Neural progenitor cell (in vitro differentiated cells): ENCODE measurements at places on chromosomes 3 and 15.

GRCh38 chr3:13497386-13497785 lies 17.3 kb downstream of the HDAC11 start:
- no peak for DNase-seq

GRCh38 chr3:43390255-43390588 lies 103.9 kb downstream of the SNRK start:
- DNase-seq = no peak

DNA sequence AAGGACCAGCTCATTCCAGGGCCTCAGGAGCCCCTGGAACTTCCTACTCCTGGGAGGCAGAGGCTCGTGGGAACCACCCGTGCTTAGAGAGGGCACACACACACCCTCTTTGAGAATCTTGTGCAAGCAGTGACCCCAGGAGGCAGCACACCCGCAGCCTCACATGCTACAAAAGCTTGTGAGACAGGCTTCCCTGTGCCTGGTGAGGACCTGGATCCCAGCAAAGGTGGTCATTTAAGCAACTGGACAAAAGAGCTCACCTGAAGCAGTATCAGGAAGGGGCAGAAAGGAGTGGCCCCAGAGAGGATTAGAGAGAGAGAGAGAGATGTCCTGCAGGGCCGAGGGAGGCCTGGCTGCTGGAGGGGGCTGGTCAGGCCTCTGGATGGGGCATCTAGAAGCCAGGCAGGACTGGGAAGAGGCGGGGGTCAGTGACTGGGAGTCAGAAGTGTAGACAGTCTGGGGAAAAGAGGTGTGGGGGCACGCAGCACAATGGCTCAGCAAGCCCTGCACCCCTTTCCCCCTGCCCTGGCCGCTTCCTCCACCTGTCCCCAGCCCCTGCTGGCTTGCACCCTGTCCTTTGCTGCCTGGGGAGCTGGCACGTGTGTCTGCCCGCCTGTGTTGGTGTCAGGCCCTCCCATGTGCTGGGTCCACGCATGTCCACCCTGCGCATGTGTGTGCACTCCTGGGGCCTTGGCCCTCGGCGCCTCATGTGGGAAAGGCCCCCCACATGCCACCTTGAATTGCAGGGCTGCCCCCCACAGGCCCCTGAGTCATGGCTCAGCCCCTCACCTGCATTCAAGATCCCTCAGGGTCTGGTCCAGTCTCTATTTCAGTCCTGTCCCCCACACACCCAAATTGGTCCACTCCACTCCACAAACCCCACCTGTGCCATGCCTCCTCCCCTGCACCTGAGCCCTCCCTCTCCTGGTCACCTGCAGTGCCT lies 36.9 kb downstream of the TSPAN3 start:
- DNase-seq = no peak

DNA sequence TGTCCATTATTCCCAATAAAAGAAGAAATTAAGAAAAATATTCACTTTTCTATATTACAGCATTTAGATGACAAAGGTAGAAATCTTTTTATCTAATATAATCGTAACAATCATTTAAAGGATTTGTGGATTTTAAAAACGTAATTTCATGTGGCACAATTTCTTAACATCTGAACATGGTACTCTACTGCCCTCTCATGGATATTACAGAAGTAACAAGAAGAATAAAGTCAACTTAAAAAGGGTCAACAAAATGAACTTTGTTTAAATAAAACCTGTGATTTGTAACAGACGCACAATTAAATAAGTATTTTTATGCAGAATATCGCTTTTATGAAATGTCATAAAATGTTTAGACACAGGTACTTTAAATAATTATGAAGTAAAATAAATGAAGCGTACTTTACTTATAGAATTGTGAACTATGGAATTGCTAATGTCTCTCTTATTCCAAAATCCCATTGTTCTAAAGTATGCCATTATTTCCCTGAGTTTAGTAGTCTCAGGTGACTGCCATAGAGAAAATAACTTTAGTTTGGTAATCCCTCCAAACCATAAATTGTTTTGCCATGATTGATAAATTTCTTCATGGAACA lies 366.8 kb upstream of the ZNF385D start:
- peak; percentile 41 for DNase-seq

- no peak for DNase-seq
Measured at GRCh38 chr3:168707900-168708299, 612.2 kb upstream of the GOLIM4 start.

- DNase-seq = no peak
Measured at GRCh38 chr15:57915827-57916531, 149.5 kb downstream of the ALDH1A2 start.

DNA sequence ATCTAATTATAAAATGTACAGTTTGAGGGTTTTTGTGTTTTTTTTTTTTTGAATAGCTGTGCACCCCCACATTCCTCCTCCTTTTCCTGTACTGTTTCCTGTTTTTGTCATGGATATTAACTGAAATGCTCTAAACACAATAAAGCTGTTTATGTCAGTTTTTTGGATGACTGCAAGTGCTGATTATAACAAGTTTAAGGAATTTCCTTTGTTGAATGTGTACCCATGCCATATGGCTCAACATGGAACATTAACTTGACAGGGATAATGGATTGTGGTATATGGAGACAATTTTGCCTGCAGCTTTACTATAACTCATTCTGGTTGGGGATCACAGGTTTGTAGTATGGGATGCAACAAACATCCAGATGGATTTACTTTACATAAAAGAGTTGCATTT lies 216.4 kb downstream of the TCF12 start:
- no peak for DNase-seq

GRCh38 chr3:132637590-132637989 lies 22.0 kb downstream of the ACAD11 start:
- DNase-seq = no peak

DNA sequence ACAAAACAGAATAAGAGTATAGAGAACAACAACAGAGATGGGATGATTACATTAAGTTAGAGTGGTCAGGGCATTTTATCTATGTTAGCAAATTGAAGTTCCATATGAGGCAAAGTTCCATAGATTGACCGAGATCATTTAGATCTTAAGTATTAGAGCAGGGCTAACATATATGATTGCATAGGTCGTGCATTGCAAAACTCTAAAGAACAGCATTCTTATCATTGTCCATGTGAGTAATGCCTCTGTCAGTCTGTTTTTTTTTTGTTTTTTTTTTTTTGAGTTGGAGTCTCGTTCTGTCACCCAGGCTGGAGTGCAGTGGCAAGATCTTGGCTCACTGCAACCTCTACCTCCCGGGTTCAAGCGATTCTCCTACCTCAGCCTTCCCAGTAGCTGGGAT lies 341.7 kb upstream of the KCNH8 start:
- no peak for DNase-seq

DNA sequence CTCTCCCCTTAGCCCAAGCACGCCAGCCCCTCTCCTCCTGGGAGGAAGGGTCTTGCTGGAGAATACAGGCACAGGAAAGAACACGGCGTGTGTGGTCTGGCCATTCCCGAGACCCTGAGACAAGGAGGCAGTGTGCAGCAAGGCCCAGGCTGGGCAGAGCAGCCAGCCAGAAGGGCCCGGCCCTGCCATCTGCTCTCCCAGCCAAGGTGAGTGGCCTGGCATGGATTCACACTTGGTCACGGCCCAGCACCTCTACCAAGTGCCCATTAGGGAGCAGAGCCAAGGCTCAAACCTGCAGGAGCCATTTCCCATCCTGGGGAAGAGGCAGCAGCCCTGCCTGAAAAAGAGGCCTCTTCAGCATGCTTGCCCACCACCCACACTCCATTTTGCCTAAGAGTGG lies 28.6 kb downstream of the MEGF11 start:
- no peak for DNase-seq

DNA sequence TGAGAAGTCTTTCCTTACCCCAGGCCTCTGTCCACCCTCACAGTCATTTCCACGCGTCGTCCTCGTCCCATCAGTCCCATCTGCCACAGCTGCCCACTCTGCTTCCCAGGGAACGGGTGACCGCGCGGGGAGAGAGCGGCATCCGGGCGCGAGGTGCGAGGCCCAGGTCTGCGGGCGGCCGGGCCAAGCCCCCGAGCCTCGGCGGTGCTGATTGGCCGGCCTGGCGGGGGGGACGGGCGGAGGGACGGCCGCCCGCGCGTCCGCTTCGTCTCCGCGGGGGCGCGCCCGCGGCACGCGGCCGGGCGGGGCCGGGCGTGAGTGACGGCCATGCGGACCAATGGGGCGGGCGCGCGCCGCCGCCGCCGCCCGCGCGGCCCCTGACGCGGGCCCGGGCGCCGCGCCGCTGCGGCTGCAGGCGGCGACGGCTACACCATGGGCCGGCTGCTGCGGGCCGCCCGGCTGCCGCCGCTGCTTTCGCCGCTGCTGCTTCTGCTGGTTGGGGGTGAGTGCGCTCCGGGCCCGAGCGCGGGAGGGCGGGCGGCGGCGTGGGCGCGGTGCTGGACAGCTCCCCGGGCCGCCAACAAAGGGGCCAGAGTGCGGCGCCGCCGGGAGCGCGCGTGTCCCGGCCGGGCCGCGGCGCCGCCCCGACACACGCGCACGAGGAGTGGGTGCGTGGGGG lies at the start of gene PODXL2:
TSS of gene PODXL2 (plus strand) at position 398 of the 679 bp plus-strand sequence. CDS start at position 433, 35 bp downstream.
- peak; percentile 90 for DNase-seq
